ENCODE measurements at places on chromosomes 1 and 21.

- no peak for DNase-seq
These were observed 146.3 kb downstream of the TSEN15 start for GRCh38 chr1:184197831-184198230.

DNA sequence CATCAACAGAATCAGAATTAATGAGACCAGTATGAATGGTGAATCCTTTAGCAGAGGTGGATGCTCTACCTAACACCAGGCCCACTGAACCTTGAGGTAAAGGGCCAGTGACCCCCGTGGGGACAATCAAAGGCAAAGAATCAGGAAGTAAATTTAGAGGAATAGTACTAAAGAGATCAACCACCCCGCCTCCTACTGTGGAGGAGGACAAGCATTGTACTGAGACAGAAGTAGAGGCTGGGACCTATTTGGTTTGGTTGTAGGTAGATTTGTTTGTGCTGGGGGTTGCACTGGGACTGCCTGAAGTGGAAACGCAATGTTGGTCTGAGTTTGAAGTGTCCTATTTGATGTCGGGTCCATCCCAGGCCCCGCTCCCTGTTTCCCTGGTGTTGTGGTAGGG lies 9.5 kb downstream of the CD48 start:
- DNase-seq: no peak

- DNase-seq: no peak
These were observed 200.4 kb upstream of the ADGRL2 start for GRCh38 chr1:81600363-81600762.

DNA sequence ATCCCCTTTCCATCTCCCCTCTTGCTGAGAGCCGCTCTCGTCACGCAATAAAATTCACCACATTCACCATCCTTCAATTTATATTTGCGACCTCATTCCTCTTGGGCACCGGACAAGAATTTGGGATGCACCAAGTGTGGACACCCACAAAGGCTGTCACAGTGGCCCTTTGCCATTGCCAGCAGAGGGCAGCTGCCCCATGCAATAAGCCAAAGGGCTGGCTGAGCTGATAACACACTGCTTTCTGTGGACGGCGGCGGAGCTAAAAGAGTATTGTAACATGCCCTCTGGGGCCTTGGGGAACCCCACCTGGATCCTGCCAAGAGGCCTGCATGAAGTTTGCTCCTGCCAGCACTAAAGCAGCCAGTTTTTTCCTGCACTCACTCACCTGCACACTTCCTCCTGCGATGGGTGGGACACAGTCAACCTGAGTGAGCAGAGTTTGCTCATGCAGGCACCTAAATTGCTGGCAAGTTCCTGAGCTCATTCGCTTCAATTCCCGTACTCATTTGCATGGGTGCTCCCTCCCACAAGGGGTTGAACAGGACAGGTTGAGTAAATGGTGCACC lies 792.3 kb upstream of the ADAMTS5 start:
- no peak for DNase-seq

DNA sequence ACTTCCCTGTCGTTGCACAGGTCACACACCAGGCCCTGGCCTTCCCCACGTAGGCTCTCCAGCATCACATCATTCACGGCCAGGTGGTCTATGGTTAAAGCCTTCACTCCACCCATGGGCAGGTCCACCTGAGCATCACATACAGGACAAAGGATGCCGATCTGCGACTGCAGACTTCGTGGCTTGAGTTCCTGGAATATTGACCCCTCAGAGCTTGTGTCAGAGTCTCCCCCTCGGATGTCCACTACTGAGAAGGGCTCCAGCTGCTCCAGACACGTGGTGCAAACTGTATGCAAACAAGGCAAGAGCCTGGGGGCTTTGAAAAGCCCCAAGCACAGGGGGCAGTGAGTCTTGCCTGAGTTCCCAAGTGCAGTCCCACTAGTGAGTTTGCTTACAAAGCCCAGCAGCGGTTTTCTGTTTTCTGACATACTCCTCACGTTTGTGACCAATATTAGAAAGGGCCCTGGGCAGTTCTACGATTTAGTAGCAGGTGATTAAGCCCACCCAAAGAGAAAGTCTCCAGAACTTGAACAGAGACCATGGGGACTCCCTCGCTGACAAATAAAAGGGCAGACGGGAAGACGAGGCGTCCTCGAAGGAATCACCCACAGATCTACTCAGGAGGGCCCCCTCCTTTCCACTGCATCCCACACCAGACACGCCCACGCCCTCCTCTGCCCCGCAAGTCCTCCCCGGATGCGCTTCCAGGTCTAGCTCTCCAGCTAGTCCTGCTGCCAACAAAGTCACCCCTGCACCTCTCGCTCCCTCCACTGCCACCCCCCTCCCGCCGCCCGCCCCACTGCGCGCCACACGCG lies 568 bp downstream of the TRIM45 start:
- DNase-seq: no peak

DNA sequence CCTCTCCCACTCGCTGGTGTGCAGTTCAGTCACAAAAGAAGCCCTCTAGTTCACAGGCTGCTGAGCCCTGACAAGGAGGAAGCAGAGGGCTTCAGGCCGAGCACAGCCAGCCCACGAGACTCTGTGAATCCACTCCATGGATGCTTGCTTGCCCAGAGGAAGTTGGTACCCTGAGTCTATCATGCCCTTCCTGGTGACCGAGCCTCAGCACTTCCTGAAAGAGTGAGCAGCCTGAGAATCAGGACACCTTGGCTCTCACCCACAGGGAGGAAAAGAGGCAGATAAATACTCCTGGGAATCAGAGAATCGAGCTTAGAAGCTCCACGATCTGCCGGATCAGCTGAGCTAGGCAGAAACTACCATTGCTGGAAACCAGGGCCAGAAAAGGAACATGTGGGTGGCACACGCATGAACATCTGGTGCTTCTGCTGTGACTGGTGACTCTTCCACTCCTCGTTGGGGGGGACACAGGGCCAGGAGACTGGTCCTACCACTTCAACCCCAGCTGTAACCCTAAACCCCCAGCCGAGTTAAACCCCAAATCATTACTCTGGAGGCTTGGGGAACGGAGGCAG lies 376.3 kb upstream of the CAMK1G start:
- no peak for DNase-seq

DNA sequence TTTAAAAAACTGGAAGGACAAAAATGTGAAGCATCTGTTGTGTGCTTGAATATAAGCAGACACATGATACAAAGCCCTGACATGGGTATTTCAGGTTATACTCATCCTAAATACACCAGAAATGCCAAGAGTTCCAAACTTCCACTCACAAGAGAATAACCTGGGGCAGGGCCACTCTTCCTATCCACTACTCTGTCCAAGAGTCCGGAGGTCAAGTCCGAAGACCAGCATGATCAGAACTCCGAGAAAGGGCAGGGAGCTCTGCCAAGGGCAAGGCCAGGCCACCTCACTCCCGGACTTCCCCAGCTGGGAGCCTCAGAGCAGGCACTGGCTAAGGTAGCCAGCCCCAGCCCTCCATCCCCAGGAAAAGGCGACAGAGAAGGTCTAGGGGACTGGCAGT lies 37.5 kb downstream of the HLCS start:
- no peak for DNase-seq

GRCh38 chr1:156578055-156578454 lies 1.5 kb upstream of the TTC24 start:
- DNase-seq: no peak

DNA sequence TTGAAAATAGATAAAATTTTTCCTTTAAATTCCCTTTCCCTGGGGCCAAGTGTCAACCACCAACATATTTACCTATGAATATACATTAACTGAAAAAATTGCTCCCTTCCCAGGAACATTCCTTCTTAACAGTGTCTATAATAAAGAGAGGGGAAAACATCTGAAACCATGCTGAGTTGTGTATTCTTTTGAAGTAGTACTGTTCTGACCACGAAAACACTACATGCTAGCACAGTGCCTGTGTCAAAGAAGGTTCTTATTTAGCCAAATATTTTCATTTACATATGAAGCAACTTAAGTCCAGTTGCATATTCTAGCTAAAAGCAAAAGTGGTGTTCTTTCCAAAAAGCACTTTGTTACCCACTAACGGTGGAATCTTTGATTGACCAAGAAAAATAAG lies 311.2 kb downstream of the VAV3 start:
- DNase-seq: no peak

DNA sequence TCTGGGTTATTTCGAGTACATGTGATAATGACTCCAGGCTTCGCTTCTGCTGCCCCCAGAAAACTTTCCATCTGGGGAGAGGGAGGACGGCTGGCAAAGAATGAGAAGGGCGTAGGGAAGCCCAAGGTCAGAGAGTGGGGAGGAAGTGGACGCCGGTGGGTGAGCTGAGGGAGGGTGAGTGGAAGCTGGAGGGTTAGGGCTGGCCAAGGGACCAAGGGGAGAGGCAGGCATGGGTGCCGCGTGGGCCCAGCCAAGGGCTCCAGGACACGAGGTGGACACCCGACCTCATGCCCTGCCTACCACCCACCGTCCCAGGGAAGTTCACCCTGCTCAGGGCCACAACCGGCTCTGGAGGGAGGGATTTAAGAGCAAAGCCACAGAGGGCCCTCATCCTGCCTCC lies 75.8 kb downstream of the CASZ1 start:
- no peak for DNase-seq

- peak; percentile 58 for DNase-seq
These were observed 18.2 kb upstream of the MSTO1 start for GRCh38 chr1:155591770-155592169.

DNA sequence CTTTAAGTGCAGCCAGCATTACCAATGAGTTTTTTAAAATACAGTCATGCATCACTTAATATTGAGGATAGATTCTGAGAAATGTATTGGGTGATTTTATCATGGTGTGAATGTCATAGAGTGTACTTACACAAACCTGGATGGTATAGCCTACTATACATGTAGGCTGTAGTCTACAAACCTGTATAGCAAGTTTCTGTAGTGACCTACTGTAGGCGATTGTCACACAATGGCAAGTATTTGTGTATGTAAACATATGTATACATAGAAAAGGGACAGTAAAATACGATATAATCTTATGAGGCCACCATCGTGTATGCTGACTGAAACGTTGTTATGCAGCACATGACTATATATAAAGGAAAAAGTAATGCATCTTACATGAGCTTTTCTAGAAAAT lies 48.2 kb downstream of the RPE65 start:
- no peak for DNase-seq

GRCh38 chr21:14414932-14415508 lies 32.1 kb upstream of the HSPA13 start:
- DNase-seq: no peak

GRCh38 chr1:64183395-64184002 lies 19.9 kb upstream of the UBE2U start:
- DNase-seq: no peak

- DNase-seq: no peak
These were observed 1346.1 kb downstream of the BRINP3 start for GRCh38 chr1:189131576-189131975.

DNA sequence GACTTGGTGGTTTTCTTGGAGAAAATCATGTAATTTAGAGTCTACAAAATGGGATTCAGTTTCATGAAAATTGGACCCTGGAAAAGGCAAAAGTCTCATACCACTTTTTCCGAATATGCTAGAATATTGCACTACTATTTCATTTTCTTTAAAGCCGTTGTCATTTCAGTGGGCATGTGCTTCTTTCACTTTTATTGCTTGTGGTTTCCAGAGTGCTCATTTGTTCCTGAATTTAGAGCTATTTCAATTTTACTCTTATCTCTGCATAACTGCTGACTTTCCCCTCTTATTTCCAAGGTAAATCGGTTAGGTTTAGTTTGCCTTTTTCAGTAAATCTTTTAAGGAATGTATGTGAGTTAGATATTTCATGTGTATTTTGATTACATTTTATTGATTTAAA lies 11.6 kb downstream of the HHAT start:
- DNase-seq: peak; percentile 69

GRCh38 chr1:93328809-93329760 lies 16.6 kb upstream of the DR1 start:
- DNase-seq: no peak

Data from activated CD4-positive, alpha-beta T cell treated with anti-CD3 and anti-CD28 coated beads, Interleukin-2, Interleukin-4, amounts not matched to agents 100 ng/mL and 50 ng/mL, durations not matched to agents 16 hours and 8 hours (primary cell).